GM12878 (cell line): ENCODE measurements at places on chromosomes 1 and 21.

- no peak for DNase-seq
Observed at GRCh38 chr1:109243221-109243620, 6.1 kb upstream of the CELSR2 start.

DNA sequence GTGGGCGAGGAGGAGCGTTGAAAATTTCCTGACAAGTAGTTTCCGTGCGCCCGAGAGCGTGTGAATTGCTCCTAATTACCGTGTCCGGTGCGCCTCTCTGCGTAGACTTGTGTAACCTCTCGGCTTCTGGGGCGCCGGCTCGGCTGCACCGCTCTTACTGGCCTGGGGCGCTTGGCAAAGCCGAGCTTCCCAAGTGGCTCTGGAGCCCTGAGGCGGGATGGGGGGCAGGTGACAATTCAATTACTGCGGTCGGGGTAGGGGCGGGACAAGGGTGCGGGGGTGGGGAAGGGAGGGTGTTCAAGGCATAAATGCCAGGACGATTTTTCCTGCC, 392 bp upstream of the DMRTA2 start:
- no peak for DNase-seq

DNA sequence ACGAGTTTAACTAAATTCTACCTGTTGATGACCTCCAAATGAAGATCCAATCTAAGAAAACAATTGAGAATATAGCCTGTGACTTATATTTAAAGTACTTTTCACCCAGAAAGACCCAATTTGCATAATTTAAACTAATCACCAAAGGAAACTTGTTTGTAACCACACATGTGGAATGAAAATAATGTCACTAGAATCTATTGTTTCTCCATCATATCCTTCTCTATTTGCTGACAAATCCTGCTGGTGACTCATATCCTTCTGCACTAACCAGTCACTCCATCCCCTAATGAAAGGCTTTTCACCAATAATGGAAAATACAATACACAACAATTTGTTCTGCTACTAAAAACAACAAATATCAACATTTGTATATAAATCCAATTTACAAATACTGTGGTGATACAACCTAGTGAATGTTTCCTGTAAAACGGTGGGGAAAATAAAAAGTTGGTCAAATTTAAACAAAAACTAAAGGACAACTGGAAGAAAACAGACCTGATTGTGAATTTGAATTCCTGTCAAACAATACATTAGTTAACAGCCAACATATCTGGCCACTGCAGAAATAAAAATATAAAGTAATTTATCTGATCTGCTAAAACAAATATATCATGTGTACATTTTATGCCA, 6.5 kb downstream of the PTP4A2 start:
- DNase-seq = no peak

- DNase-seq = no peak
Observed at GRCh38 chr1:182118851-182119250, 57.3 kb upstream of the ZNF648 start.

DNA sequence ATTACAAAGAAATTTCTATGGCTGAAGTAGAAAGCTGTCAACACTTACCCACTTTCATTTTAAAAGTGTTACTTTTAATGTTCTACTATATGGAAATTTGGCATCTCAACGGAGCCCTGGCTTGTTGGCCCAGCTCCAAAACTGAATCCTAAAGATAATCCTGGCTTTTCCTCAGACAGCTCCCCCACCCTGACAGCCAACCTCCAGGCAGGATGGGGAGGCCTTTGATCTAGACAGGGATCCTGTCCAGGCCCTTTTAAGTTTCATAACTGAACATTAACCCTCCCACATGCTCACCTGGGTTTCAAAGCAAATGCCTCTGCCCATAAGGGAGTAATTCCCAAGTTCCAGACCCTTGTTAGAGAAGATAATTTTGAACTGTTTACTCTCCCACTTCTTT, 99.3 kb upstream of the RALGPS2 start:
- no peak for DNase-seq

GRCh38 chr1:69697340-69697739, 129.6 kb downstream of the LRRC7 start:
- DNase-seq = no peak

DNA sequence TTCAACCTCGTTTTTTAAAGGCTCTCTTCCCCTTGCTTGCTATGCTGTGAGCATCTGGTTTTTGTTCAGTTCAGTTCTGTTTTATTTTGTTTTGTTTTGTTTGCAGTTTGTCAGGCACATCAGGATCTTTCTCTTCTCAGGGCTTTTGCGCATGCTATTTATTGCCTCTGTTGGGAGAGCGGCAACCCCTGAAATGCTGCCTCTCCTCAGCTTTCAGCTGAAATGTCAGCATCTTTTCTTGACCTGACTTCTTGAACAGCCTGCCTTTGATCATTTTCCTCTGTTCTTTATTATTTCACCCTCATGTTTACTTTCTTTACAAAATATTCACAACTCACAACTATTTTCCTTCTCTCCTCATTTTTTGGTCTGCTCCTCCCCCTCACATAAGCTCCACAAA, 50.4 kb upstream of the RC3H1 start:
- no peak for DNase-seq

DNA sequence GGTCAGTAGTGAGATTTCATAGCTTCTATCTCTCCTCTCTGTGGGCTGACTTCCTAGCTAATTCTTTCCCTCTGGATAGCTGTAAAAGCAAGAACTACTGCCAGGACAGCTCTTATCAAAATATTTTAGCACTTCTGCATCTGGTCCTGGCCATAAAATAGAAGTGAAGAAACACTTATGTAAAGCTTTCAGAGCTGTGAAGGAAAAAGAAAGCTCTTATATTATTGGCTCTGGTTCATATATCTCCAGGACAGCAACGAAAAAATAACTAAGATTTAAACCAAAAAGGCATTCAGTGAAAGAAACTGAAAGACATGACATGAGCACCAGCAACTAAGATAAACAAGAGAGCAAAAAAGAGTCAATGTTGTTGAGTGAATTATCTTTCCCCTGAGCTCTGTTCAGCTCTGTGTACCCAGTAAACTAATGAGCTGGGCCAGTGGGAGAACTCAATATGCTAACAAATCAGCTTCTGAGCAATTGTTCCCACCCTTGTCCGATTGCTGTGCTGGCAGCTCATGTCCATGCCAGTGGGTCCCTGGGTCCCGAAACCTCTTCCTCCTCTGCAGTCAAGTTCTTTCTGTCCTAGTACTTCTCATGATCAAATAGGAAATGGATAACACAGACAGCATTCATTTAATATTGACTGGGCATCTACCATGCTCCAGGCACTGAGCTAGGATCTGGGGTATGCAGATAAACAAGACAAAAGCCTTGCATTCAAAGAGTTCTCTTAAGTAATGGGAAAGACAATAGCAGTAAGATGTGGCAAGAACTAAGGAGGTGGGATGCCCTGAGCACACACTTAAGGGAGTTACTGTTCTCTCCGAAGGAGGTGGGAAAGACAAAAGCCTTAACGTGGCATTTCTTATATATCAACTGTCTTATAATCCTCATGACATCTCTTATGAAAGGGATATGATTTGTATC, 45.3 kb upstream of the MAN1A2 start:
- DNase-seq = no peak

DNA sequence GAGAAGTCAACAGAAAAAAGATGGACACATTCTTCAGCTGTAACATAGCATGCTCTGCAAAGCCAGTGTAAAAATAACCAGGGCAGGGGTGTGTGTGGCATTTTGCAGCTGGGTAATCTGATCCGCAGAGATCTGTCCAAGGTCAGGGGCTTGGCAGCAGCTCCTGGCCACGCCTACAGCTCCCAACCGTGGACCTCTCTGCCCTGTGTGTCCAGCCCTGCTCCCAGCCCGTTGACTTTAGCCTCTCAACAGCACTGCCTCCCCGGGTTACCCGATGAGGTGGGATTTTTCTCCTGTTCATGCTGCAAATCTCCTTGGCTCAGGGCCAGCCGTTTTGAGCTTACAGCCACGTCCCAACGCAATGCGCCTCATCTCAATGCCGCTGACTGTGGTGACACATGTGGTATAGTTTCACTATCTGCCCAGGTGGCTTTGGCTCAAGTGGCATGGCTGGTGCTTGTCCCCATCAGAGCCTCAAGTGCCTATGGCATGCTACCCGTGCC, 68.1 kb downstream of the VWA5B1 start:
- DNase-seq = no peak

DNA sequence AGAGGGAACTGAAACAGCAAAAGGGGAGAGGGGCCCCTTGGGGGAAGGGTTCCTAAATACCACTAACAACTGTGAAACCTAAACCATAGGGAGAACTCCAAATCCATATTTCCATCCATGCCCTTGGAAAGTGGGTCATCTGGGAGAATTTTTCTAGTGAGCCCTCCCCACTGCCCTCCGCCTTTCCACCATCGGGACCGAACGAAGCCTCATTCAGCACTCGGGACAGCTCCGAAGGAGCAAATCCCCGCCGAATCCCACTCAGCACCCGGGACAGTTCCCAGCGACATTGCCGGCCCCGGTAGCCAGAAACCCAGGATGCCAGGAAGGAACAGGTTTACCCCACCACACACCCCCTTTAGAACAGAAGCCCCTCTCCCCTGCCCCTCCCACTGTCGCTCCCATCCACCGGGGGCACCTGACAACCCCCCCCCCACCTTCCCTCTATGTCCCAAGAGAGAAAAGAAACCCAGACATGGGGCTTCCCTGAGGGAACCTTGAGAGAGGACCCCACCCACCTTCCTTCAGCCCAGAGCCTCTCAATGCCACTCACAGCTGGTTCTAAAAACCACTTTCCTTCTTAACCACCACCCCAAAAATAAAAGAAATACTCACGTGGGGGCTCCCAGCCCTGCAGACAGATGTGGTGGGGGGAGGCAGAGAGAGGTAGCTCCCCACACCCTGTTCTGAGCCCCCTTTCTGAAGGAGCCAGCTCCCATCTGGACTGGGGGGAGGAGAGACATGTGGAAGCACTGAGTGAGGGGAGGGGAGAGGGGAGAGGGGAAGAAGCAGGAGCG, 4.5 kb downstream of the DLGAP3 start:
- no peak for DNase-seq

DNA sequence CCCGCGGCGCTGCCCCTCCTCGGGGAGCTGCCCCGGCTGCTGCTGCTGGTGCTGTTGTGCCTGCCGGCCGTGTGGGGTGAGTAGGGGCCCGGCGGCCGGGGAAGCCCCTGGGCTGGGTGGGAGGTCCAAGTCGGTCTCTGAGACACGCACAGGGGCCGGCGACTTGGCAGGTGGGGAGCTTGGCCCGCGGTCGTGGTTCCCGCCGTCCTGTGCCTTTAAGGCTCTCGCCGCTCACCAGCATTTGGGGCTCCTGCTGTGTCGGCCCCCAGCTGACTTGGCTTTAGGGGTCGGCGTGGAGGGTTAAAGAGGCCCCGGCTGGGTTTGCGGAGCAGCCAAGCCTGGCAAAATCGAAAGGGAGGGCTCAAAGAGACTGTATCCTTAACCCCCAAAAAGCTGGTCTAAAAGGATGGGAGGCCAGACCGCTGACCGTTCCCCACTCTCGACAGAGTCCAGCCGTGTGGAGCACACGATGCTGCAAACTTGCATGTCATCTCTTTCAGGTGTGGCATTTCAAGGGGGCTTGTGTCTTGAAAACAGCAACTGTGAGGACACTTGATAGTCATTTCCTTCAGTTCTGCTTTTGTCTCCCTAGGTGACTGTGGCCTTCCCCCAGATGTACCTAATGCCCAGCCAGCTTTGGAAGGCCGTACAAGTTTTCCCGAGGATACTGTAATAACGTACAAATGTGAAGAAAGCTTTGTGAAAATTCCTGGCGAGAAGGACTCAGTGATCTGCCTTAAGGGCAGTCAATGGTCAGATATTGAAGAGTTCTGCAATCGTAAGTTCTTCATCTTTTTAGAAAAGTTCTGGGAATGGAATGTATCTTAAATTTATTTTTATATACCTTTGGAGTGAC, 540 bp downstream of the CD55 start:
- DNase-seq = no peak

DNA sequence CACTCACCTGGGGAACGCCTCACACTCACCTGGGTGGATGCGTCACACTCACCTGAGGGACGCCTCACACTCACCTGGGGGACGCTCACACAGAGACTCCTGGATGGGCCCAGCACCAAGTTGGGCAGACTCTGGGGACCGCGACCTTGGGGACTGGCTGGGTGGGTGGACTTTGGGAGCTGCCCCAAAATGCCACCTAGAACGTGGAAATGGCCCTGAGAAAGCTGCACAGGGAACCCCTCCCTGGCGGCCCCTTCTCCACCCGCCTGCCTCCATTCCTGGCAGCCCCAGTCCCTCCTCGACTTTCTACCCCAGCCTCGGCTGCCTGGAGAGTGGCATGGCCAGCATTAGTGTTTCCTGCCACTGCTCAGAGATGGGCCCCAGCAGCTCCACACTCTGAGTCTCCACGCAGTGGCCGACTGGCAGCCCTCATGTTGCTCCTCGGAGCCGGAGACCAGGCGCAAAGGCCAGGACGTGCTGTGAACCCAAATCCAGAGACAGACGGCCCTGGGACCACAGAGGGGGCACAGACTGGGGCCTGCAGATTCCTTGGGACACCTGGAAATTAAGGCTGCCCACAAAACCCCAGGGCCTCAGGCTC, 46.5 kb upstream of the ACTRT2 start:
- DNase-seq = no peak

DNA sequence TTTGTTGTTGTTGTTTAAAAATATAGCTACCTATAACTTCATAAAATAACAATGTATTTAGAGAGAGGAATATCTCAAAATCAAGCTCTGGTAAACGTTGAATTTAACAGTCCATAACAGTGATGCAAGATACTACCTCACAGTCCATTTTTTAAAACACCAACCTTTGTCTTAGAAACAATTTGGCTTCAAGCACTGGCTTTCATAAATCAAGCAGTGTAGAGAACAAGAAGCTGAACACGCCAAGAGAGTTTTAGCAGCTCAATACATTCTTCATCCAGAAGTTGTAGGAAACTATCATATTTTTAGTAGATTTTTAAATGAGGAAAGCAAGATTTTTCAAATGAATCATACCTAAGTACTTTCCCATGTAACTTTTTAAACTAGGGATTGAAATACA, 334.3 kb upstream of the ADAMTS5 start:
- no peak for DNase-seq
